ENCODE measurements at places on chromosomes 5 and 9. TPM values are rescaled to one million over a fixed set of nuclear protein-coding genes. Genes with fewer than 3 reads are reported as not detected.

FLT4 gene
- 3.4 TPM for polyA plus RNA-seq

SLC6A3 gene
- 14.9 TPM for polyA plus RNA-seq

PPP6C gene
- polyA plus RNA-seq = 37.6 TPM

NTNG2 gene
- polyA plus RNA-seq = 1.7 TPM

TRIM7 gene
- 5.3 TPM for polyA plus RNA-seq

HRCT1 gene
- polyA plus RNA-seq = 6.1 TPM

SLC45A2 gene
- 0.05 TPM for polyA plus RNA-seq

CNTFR gene
- 2.2 TPM for polyA plus RNA-seq

SHISAL2B gene
- 0.32 TPM for polyA plus RNA-seq

LVRN gene
- polyA plus RNA-seq = 0.32 TPM

ITGA2 gene
- 3.5 TPM for polyA plus RNA-seq

SURF1 gene
- polyA plus RNA-seq = 84.0 TPM

MLLT3 gene
- 21.8 TPM for polyA plus RNA-seq

LMBRD2 gene
- 4.3 TPM for polyA plus RNA-seq

ENC1 gene
- polyA plus RNA-seq = 8.4 TPM

CDX1 gene
- polyA plus RNA-seq = 1.3 TPM

RAB24 gene
- 82.8 TPM for polyA plus RNA-seq

CARTPT gene
- polyA plus RNA-seq = 2.9 TPM

LRRC70 gene
- polyA plus RNA-seq = 10.1 TPM

SH3TC2 gene
- polyA plus RNA-seq = 0.48 TPM

FPGS gene
- polyA plus RNA-seq = 48.4 TPM

HTR4 gene
- polyA plus RNA-seq = 0.05 TPM

SPARC gene
- polyA plus RNA-seq = 183 TPM
